ENCODE measurements at places on chromosomes 3 and 15.

GRCh38 chr3:170712336-170712735 lies 126.5 kb upstream of the SLC7A14 start:
- DNase-seq: no peak

GRCh38 chr3:94716326-94717018 lies 653.6 kb downstream of the NSUN3 start:
- no peak for DNase-seq

GRCh38 chr3:128787256-128788253 lies 61.6 kb downstream of the RAB7A start:
- no peak for DNase-seq

- DNase-seq: no peak
Observed at GRCh38 chr3:43346978-43347749, 60.8 kb downstream of the SNRK start.

DNA sequence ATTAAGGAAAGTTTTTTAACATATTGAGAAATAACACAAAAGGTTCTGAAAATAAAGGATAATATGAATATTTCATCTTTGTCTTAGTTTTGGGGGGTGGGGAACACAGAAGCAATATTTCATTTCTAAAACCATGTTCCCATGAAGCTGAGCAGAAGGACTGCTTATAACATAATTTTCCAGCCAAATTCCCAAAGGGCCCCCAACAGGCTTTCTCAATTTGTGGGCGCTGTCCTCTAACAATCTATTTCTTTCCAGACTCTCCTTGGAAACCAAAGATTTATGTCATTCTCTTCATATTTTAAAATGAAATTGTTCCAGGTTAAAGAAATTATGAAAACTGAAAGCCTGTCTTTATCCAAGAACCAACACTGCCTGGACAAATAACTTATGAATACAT lies 273.5 kb downstream of the ZBTB20 start:
- no peak for DNase-seq

GRCh38 chr3:78809966-78810365 lies 957.8 kb downstream of the ROBO1 start:
- peak; percentile 59 for DNase-seq

- no peak for DNase-seq
Observed at GRCh38 chr3:22122567-22122966, 371.6 kb upstream of the ZNF385D start.

Data from GM04504 (cell line).